ENCODE measurements at places on chromosomes 1 and 21.

- DNase-seq, result peak; percentile 27
Observed at GRCh38 chr1:243325305-243325890, 69.6 kb downstream of the SDCCAG8 start.

- no peak for DNase-seq
Observed at GRCh38 chr1:59484096-59484495, 187.2 kb downstream of the FGGY start.

DNA sequence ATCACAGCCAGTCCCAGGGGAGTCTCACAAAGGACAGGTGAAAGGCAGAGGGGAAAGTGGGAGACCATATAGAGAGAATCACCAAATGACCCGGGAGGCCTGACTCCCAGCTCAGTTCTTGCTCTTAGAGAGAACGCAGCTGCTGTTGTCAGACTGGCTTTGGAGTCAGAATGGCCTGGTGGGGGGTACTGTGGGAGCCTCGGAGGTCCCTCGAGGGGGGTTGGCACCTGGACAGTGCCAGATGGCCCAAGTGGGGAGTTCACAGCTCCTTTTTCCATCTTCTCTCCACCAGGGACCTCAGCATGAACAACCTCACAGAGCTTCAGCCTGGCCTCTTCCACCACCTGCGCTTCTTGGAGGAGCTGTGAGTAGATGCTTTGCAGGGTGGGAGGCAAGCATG, 31.5 kb downstream of the LGR6 start:
- no peak for DNase-seq

DNA sequence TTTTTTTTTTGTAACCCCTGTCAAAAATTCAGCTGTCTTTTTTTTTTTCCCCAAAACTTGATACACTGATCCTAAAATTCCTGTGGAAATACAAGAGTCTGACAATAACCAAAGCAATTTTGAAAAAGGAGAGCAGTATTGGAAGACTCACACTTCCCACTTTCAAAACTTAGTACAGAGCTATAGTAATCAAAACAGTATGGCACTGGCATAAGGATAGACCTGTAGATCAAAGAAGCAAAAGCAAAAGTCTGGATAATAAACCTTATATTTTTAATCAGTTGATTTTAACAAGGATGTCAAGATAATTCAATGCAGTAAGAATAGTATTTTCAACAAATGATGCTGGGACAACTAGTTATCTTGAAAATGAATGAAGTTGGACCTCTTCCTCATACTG, 17.3 kb downstream of the FBXO28 start:
- DNase-seq, result no peak

GRCh38 chr1:8848663-8849386, 29.7 kb downstream of the ENO1 start:
- DNase-seq, result peak; percentile 50

Data from central memory CD4-positive, alpha-beta T cell (primary cell).